Stimulated activated CD4-positive, alpha-beta T cell treated with anti-CD3 and anti-CD28 coated beads, TNF-alpha, amount 100 ng/mL, for 4 hours (primary cell): ENCODE measurements at places on chromosomes 1 and 21.

- no peak for DNase-seq
Observed at GRCh38 chr1:196438329-196438728, 169.9 kb downstream of the KCNT2 start.

DNA sequence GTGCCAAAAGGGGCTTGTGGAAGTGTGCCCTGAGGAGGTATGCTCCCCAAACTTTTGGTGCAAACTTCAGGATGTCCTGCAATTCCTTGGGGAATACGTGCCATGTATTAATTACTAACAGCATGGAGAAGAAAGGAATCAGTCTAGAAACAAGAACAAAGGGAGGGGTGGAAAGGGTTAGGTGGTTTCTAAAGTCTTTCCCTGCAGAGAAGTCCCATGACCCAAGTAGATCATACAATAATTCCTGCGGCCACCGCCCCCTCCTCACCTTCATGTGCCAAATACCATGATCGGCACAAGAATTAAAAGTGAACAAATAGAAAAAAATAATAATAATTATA is 258.2 kb downstream of the PLPP3 start:
- DNase-seq: no peak

DNA sequence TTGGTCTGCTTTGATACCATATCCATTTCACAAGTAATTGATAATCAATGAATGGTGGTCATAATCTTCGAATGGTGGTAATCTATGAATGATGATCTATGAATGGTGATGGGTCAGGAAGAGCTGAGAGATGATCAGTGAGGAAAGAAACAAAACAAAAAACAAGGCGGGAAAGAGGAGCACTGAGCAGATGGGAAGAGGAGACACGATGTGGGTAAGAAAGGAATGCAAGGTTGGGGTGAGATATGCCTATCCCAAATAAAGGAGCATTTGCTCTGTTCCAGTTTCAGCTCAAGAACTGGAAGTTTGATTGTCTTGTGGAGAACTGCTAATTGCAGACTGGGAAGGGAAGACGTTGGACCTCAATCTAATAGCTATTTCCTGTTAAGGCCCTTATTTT is 73.8 kb downstream of the CENPF start:
- DNase-seq: no peak

- no peak for DNase-seq
Observed at GRCh38 chr1:231420299-231420958, 1.7 kb downstream of the EGLN1 start.

GRCh38 chr1:200704986-200705500 is 33.6 kb upstream of the CAMSAP2 start:
- no peak for DNase-seq

- no peak for DNase-seq
Observed at GRCh38 chr1:162854245-162854882, 6.6 kb downstream of the CCDC190 start.

DNA sequence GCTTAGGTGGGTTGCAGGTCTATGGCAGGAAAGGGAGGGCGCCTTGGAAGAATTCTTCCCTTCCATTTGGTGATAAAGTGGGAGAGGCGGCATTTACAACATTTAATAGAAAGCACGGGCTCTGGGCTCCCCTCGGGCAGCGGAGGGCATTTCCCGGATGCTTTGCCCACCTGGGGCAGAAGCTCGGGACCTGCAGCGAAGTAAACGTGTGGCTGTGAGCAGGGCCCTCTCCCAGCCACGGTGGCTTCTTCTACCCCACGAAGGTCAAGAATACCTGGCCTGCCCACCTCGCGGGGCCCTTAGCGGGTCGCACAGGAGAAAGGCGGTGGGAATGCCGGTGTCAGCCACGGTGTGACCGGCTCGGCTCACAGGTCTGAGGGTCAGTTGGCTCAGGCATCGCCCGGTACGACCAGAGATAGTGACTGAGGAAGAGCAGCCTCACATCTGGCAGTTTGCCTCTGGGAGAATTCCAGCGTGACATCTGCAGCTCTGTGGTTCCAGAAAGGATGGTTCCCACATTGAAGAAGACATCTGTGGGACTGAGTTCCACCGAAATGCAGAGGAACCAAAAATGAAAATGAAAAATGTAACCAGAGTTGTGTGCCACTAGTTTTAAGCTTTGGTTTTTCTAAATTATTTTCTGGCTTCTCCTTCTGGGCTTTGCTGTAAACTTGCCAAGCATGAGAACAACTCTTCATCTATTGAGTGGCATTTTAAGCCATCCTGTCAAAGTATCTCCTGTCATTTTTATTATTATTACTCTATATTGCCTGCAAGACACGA is 720 bp upstream of the F3 start:
- no peak for DNase-seq

DNA sequence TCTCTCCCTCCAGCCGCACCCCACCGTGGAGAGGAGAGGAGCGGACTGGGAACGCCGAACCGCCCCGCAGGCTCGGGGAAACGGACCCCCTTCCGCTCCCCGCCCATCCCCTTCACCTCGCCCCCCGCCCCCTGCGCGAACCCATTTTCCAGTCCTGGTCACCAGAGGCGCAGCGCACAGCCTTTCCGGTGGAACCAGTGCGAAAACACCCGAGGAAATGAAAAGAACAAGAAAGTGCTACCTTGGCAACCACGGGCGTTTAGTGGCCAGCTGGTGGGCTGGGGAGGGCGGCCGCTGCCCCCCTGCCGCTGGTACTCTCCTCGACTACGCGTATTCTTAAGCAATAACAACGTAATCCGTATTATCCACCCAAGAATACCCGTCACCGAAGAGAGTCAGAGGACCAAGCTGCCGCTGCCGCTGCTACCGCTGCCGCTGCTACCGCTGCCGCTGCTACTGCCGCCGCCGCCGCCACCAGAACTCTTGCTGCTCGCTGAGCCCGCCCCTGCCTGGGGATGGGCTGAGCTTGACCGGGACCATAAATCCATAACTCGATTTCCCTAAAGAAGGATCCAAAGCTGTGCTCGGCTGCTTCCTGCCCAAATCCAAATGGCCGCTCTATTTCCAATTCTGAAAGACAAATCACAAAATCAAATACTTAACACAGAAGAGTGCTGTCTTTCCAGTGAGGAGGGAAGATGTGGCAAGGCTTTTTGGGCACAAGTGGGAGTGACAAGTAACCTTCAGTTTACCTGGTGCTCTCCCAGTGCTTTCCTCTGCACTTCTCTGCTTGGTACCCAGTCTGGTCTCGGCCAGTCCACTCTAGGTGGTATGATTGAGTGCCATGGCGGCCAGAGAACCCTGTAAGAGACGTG is 125.2 kb upstream of the DPYD start:
- no peak for DNase-seq

DNA sequence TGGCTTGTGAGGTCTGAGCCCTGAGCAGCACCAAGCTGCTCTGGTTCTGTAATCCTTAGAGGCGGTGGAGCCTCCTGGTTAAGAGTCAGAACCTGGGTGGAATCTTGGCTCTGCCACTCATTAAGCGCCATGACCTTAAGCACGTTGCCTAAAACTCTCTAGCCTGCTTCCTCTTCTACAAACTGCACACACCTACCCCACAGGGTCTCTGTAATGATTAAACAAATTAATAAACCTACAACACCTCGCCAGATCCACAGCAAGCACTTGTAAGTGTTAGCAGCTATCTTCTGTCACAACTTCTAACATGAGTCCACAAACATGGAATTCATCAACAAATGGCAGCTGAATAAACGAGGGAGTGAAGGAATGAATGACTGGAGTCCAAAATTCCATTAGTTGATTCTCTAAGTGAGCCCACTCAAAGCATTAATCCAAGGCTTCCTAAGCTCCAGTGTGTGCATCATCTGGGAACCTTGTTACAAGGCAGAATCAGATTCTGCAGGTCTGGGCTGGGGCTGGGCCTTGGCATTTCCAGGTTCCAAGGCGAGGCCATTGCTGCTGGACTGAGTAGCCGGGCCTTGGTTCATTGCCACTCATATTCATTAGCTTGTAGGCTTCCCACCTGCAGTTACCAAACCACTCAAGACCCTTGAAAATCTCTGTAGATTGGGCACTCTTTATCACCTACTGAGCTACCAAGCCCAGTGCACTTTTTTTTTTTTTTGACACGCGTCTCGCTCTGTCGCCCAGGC is 168.6 kb downstream of the HIVEP3 start:
- no peak for DNase-seq

GRCh38 chr1:23763041-23763577 is 15.1 kb upstream of the PITHD1 start:
- no peak for DNase-seq

GRCh38 chr21:33976082-33977016 is 60.7 kb upstream of the ATP5PO start:
- peak; percentile 15 for DNase-seq

GRCh38 chr1:192160196-192160595 is 1.9 kb downstream of the RGS18 start:
- DNase-seq: no peak

- DNase-seq: no peak
Observed at GRCh38 chr1:54507033-54507870, 40.8 kb upstream of the ACOT11 start.

- DNase-seq: no peak
Observed at GRCh38 chr1:172903581-172904220, 147.0 kb downstream of the TNFSF18 start.

GRCh38 chr1:244361764-244362473 is 89.8 kb downstream of the ADSS2 start:
- DNase-seq: no peak

GRCh38 chr21:42019101-42019605 is 9.0 kb upstream of the ZBTB21 start:
- DNase-seq: no peak

- no peak for DNase-seq
Observed at GRCh38 chr1:168093616-168094015, 43.1 kb downstream of the GPR161 start.

DNA sequence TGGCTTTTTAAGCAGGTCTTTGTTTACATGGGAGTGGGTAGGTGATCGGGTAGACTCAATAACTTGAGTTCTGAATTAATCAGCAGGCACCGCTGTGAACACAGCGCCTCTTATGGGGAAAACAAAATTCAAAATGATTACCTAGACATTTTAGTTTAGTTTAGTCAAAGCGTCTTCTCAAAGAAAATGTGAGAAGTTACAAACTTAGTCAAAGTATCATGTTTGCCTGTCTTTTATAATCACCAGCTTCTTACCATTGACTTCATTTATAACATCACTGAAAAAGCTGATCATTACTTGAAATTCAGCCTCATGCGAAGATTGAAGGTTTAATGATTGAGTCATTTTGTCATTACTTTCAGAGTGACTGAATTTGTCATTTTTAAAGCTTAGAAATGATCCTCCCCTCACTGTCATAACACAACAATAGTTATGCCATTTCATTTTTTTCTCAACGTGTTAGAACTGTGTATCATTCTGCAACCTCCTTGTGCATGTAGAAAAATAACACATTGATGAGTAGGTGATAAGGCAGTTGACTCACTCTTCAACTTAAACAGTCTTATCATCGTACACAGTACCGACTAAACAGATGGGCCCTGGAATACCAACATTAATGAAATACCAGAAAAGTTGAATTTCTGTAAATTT is 188.5 kb downstream of the NFIA start:
- no peak for DNase-seq

- DNase-seq: no peak
Observed at GRCh38 chr1:201731142-201731541, 97.8 kb upstream of the IPO9 start.

GRCh38 chr1:24910751-24911650 is 19.1 kb downstream of the RUNX3 start:
- DNase-seq: no peak

DNA sequence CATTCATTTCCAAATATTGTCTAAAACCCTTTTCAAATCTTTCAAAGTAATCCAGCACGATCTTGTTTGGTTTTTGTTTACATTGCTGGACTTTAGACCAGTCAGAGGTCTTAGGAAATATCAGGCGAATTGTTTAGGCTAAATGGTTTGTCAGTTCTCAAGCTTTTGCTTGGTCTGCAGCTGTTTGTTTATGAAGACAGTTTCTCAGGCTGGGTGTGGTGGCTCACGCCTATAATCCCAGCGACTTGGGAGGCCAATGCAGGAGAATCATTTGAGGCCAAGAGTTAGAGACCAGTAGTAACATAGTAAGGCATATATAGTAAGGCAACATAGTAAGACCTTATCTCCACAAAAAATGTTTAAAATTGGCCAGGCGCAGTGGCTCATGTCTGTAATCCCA is 77.5 kb downstream of the DNTTIP2 start:
- no peak for DNase-seq

DNA sequence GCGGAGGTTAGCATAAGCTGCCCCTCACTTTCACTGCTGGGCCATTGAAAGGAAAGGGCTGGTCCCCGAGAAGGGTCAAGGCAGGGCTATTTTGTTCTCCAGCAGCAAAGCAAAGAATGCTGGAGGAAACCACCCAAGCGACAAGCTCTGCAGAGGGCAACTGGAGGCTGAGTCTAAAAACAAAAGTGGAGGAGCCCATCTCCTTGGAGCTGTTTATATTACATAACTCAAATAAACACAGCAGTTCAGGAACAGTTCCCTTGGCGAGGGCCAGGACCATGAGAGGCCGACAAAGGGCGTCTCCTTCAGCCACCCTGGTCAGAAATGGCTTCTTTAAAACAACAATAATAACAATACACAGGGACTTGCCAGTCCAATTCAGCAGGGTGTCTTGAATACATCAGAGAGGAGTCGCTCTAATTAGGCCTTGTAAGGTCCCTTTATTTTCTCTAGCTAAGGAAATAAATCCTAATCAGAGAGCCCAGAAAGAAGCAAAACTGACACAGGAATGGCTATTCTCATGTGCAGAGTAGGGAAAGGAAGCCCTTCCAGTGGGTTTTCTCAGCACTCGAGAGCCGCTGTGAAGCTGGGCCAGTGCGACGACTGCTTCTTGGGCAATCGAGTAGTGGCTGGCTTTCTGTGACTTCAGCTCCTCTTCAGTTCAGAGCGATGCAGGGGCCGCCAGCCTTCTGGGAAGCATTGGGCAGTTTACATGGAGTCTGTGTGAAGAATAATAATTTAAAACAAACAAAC is 57.0 kb upstream of the TARBP1 start:
- no peak for DNase-seq

- no peak for DNase-seq
Observed at GRCh38 chr1:97849345-97850340, 71.2 kb downstream of the DPYD start.

GRCh38 chr1:115404911-115405310 is 66.9 kb upstream of the NGF start:
- DNase-seq: no peak

DNA sequence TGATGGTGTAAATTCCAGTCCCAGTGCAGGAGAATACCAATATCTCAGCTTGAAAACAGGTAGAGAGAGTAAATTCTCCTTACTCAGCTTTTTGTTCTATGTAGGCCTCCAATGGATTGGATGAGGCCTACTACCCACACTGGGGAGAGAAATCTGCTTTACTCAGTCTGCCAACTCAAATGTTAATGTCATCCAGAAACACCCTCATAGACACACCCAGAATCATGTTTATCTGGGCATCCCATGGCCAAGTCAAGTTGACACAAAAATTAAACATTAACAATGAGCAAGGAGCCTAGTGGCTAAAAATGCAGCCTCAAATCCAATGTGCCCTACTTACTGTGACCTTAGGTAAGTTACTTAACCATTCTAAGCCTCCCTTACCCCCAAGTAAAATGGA is 6.9 kb upstream of the HLX start:
- DNase-seq: no peak

- DNase-seq: no peak
Observed at GRCh38 chr1:87284456-87285240, 44.0 kb upstream of the LMO4 start.

- no peak for DNase-seq
Observed at GRCh38 chr1:61050541-61051442, 31.6 kb upstream of the NFIA start.
